Activated CD8-positive, alpha-beta memory T cell treated with anti-CD3 and anti-CD28 coated beads for 1 hour (primary cell): ENCODE measurements at places on chromosomes 1 and 21.

DNA sequence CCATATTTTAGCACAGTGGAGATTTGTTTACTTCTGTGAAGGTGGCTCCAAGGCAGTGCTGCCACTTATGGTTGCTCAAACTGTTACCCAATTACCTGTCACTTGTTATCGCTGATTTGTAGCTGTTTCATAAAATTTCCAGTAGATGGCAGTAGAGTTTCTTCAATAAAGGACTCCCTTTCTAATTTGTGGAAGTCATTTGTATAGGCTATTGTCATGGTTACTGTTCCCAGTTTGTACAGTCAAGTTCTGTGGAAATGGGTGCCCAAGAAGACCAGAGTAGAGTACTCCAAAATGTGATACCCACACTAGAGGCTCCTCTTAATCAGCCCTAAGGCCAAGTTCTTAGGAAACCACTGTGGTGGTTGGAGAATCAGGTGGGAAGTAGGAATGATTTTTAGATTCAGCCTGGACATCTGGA lies 186.1 kb downstream of the CLEC20A start:
- DNase-seq: no peak

GRCh38 chr1:9539165-9539828 lies at the start of gene SLC25A33:
TSS of gene SLC25A33 (plus strand) at chr1:9539465. CDS start at chr1:9539692, 227 bp downstream.
- peak; percentile 97 for DNase-seq

GRCh38 chr1:118947003-118947765 lies 41.0 kb downstream of the TBX15 start:
- DNase-seq: no peak

DNA sequence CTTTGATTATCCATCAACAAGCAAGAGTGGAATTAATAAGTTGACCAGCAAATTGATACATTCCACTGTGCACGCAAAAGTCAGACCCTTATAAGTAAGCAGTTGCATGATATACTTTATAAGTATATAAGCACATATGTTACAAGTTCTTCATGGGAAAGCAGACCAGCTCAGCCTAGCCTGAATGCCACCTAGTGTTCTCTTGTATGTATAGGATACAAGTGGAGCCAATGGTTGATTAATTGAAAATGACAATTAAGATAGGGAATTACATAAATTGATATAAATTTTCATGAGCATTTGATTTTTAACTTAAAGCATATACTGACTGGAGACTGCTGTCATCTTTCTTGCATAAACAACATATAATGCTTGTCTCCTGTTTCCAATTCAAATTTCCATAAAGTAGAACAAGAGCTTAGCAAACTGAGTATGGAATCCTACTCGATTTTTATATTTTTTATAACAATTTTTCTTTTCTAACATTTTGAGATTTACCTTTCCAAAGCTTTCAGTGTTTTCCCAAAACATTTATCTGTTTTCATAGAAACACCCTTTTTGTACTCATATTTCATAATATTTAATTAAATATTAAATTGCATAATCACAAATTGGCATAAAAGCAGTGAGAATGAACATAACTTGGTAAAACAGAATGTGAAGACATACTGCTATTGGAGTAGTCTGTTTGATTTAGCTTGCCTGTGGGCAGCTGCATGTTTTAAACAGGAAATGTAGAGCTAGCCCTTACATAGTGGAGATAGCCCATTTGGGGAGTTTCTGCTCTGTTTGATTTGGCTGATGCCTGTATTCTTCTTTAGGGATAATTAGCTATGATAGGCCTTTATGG lies 62.8 kb downstream of the MAGI3 start:
- DNase-seq: no peak

DNA sequence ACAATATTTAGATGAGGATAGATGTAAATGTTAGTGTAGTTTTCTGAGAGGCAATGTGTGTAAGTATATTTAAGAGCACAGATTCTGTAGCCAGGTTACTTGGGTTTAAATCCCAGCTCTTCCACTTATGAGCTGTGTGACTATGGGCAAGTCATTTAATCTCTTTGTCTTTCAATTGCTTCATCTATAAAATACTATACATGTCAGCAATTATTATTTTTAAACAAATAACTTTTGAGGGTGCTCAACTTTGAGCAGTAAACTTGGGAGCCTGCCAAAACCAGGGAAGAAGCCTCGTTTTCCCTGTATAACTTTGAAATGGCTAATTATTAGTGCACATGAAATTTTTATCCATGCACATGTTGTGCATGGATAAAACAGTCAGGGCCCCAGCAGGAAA lies 222.8 kb downstream of the FOXD2 start:
- no peak for DNase-seq

GRCh38 chr1:240188139-240188538 lies 96.5 kb downstream of the FMN2 start:
- no peak for DNase-seq

GRCh38 chr1:95041491-95042165 lies 31.1 kb downstream of the ALG14 start:
- DNase-seq: no peak

- DNase-seq: no peak
These were observed 292.4 kb downstream of the PLPP3 start for GRCh38 chr1:56286956-56287355.

DNA sequence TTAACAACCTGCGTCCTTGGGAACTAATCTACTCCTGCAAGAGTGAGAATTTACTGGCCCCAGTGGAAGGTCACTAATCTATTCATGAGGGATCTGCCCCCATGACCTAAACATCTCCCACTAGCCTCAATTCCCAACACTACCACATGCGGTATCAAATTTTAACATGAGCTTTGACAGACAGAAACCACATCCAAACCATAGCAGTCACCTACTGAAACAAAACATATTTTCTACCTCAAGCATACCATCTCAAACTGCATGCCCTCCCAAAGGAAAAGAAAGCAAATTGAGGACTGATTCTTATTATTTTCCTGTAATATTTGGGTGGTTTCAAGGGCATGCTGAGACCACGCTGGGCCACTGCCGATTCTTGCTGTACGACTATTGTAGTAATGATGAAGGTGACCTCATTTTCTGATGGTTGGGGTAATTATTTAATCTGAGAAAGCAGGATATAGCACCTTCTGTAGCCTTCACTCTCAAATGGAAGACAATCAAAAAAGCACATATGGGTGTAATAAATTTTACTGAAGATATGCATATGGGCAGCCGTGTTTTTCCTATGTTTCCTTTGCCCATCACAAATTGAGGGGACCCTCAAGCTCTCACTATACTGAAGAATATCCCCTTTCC lies 13.2 kb upstream of the GBP5 start:
- DNase-seq: no peak

GRCh38 chr1:175922254-175922881 lies 179.0 kb upstream of the TNR start:
- DNase-seq: no peak

- no peak for DNase-seq
These were observed 376 bp upstream of the NUAK2 start for GRCh38 chr1:205321959-205322283.

DNA sequence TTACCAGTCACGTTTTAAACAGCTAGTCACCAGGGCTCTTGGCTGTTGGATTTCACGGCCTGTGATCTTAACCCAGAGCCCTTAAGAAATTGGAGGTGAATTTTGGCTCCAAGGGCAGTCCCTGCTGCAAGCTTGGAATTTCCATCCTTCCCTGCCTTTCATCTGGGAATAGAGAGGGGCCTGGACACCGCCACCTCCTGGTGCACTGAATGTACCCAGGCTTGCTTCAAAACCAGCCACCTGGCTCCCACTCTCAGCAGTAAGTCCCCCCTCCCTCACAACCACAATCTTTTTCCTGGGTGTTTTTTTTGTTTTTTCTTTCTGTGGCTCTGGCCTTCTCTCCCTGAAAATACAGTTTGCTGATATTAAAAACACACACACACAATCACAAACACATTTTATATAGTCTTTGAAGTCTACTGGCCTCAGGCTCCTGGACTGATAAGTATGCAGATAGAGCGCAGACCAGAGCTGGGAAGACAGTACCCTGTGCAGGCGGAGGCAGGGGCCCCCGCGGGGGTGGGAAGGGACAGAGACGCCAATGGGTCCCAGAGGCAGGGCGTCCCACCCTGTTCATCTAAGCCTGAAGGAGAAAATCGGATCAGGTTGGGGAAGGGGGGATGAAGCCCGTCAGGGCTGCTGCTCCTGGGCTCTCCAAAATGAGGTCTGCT lies 65.8 kb upstream of the IGSF21 start:
- no peak for DNase-seq

DNA sequence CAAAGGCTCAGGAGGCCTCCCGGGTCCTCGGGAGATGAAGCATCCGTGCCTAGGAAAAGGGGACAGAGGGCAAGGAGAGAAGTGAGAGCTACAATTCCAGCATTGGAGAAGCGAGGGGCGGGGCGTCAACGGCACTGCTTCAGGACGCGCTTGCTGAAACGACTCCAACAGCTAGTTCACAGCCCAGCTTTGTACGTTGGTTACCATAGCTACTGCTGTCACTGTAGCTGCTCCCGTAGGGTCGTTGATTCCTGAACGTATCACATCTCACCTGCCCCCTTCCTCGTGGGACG lies 63.1 kb downstream of the TOR1AIP2 start:
- DNase-seq: no peak

DNA sequence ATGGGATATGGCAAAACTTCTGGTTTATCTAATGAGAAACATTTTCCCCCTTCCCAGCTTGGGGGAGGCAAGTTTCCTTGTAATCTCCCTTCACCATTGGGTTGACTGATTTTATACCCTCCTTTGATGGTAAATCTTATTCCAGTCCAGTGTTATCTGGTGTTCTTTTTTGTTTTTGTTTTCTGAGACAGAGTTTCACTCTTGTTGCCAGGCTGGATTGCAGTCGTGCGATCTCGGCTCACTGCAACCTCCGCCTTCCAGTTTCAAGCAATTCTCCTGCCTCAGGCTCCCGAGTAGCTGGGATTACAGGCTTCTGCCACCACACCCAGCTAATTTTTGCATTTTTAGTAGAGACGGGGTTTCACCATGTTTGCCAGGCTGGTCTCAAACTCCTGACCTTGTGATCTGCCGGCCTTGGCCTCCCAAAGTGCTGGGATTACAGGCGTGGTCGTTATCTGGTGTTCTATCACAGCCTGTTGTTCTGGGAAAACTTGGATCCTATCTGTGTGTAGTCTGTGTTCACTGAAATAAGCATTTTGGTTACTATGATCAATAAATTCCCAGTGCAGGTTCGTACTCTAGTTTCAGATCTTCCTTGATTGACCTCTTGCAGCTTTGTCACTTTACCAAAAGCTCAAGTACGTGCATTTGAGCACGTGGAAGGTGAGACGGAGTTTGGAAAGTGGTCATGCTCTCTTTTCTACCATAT lies 281.1 kb downstream of the NCAM2 start:
- no peak for DNase-seq

GRCh38 chr1:156438278-156438987 lies 62.1 kb downstream of the MEF2D start:
- DNase-seq: no peak

GRCh38 chr21:25398630-25399029 lies 208.7 kb downstream of the MRPL39 start:
- DNase-seq: no peak

GRCh38 chr1:156593661-156593989 lies 2.0 kb downstream of the NAXE start:
- DNase-seq: no peak

DNA sequence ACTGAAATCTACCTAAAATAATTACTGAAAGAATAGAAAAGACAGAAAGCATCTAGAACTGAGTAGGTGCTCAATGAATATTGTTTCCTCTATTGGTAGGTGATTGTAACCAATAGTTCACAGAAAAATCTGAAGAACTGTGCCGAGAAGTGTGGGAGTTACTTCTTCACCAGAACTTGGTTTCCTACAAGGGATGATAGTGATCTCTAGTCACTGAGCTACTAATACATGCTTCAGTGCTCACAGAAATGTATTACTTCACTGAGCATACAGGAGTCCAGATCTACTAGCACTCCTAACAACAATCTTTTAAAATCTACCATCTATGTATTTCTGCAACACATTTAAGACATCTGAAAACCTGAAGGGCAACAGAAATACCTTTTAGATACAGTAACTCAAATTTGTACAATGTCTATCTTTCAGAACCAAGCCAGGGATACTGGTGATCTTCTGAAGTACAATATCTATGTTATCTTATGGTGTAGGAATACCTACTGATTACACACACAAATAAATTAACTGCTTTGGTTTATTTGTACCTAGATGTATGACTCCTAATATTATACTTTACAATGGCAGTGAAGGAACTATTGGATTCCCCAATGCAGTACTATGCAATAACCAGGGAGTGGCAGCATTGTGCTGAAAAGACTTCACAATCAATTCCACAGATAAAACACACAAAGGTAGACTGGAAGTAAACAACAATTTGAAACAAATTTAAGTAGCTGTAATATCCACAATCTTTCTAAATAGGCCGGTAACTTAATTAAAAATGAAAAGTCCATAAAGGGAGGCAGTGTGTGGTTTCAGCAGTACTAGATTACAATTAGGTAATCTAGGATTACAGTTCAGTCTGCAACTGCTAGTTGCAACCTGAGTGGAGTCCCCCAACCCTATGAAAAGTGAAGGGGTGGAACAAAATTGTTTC lies 243.0 kb downstream of the SLC45A1 start:
- DNase-seq: no peak

DNA sequence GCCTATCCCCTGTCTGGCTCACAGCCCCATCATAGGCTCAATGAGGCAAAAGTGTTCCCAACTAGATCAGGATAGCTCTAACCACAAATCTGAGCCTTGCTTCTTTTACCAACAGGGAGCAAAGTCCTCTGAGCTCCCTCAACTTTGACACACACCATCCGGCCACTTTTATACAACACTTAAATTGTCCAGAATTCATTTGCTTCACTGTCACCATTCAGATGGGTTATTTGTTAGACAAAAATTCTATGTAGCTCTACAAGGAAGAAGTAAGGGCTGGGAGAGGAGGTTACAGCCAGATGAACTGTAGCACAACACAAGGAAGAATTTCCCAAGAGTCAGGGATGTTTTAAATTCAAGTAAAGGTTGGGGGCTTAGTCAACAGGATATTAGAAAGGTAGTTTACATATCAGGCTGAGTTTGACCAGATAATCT lies 50.8 kb downstream of the TGFBR3 start:
- no peak for DNase-seq

GRCh38 chr21:45887120-45887611 lies 94.4 kb upstream of the COL6A1 start:
- no peak for DNase-seq

- no peak for DNase-seq
These were observed 56.1 kb downstream of the STYXL2 start for GRCh38 chr1:167149793-167150491.

DNA sequence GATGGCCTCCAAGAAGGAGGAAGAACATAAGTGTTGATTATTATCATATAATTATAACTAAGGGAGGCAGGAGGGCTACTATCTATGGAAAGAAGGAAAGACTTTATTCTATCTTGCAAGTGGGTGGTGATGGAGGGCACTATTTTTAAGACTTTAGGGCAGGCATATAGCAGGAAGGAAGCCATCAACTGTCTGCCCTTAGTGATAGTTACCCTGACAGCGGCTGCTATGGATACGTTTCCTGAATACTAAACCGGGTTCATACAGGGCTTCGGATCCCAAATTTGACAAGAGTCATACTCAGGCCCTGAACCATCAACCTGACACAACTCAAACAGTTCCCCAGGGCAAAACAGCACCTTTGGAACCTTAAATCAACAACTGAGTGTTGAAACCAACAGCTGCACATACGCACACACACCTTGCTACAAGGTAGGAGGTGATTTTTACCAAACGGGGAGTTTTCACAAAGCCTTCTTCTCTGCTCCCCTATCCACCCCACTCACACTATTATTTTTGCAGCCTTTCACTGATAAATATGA lies 397.2 kb downstream of the OMA1 start:
- no peak for DNase-seq

GRCh38 chr1:198763298-198763714 lies 124.5 kb downstream of the PTPRC start:
- no peak for DNase-seq
